HuH-7.5 (cell line): ENCODE measurements at places on chromosomes 11 and 22.

GRCh38 chr11:75554258-75555022 is 7.6 kb upstream of the SERPINH1 start:
- DNase-seq, result no peak

DNA sequence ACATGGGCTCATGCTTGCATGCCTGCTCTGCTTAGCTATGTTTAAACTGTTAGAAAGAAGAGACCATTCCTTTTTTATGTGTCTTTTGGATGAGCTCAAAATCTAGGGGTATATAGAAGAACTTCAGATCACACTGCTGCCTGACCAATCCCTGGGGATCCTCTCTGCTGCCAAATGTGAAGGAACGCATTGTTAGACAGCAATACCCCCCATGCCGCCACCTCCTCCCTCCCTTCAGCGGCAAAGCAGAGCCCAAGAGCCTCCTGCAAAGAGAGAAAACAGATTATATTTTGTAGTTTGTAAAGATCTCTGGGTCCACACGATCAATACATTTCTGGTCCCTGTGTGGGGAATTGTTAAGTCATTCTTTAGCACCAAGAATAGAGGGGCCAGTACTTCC is 677.6 kb downstream of the NTM start:
- no peak for DNase-seq

DNA sequence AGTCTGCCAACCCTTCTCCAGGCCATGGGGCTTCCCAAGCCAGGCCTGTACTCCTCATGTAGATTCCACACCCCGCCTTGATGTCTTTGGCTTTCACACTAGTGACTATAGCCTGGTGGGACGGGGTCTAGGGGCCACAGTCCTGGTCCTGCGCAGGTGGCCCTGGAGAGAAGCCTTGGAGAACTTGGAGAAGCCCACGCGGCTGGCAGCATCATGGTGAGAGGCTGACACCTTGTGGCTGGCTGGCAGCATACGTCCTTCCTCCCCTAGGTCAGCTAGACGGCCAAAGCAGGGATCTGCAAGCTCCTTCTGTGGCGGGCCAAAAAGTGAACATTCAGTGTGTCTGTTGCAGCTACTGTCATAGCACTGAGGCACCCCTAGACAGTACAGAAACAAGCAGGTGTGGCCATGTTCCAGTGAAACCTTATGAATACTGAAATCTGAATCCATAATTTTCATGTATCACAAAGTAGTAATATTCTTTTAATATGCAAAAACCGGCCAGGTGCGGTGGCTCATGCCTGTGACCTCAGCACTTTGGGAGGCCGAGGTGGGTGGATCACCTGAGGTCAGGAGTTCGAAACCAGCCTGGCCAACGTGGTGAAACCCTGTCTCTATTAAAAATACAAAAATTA is 42.0 kb downstream of the FAM83F start:
- peak; percentile 60 for DNase-seq

DNA sequence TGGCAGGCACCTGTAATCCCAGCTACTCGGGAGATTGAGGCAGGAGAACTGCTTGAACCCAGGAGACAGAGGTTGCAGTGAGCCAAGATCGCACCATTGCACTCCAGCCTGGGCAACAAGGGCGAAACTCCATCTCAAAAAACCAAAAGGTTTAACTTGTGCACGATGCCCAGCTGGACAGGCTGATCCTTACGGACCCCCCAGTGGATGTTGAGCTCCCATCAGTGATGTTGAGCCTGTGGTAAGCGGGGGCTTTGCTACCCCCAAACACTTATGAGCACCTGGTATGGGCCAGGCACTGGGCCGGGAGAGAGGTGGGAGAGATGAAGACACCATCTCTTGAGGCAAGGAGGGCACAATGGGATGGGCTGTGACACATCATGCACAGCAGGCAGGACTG is 7.4 kb upstream of the SERPIND1 start:
- DNase-seq, result no peak

DNA sequence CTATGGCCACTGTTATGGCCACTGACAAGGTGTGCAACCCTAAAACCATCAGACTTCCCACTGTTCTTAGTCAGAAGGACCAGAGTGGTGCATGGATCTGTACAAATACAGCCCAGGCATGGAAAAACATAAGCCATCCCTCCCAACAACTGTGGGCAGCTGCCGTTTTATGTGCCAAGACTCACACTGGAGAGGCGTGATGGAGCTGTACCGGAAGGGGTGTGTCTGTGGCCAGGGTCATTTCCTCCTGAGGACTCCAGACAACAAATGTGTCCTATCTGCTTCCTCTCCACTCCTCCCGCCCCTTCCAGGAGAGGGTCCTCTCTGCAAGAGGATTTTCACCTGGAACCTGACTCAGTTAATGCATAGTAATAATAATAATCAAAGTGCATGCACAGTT is 29.5 kb downstream of the KCNJ1 start:
- DNase-seq, result no peak

- DNase-seq, result no peak
Observed at GRCh38 chr11:80414181-80415165, 973.6 kb upstream of the TENM4 start.

DNA sequence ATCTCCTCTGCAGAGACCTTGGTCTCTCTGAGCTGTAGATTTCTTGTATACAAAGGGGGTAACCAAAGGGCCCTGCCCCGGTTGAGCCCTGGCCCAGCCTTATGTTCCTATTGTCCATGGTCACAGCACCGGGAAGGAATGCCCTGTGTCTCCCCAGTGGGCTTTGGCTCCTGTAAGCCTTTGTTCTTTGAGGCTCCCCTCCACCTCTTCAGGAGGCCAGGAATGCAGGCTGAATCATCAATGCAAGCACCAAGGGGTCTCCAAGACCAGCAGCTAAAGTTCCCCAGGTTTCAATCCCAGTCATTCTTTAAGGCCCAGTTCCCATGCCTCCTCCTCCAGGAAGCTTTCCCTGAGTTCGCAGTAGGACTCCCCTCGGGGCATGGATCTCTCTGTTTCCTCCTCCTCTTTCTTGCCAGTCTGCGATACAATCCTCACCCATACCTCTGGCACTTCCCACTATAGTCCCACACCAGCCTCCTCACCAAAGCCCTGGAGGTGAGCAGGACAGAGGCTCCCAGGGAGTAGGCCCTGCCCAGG is 29.2 kb upstream of the KLHL35 start:
- no peak for DNase-seq

DNA sequence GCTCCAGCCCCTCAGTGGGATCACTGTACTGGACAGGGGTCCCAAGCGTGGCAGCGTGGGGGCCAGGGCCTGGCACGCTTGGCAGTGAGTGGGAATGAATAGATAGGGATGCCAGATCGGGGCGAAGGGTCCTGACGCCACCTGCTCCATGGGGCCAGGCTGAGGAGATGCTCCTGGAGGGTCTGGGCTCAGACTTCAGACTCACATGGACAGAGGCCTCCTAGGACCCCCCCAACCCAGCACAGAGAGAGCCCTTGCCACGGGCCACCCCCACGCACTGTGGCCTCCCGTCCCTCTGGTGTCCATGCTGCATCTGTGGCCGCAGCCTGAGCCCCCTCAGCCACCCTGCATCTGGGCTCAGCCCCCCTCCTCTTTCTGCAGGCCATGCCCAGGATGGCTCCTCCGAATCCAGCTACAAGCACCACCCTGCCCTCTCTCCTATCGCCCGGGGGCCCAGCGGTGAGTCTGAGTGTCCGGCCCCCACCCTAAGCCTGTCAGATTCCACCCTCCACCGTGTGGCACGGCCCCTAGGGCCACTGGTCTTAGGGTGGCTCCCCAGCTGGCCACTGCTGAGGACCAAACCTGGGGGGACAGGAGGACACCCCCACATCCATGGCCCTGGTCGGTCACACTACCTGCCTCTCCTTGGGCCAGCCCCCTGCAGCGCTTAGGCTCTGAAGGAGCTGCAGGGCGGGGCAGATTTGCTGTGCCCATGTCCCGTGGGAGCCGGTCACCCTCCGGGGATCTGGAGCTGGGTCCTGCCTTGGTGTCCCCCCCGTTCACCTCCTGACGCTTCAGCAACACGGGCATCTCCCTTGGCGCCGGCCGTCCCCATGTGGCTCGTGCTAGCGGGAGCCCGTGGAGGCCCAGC is 2.7 kb downstream of the MUC5AC start:
- no peak for DNase-seq

- DNase-seq, result no peak
Observed at GRCh38 chr11:81596704-81597103, 1137.0 kb downstream of the FAM181B start.

DNA sequence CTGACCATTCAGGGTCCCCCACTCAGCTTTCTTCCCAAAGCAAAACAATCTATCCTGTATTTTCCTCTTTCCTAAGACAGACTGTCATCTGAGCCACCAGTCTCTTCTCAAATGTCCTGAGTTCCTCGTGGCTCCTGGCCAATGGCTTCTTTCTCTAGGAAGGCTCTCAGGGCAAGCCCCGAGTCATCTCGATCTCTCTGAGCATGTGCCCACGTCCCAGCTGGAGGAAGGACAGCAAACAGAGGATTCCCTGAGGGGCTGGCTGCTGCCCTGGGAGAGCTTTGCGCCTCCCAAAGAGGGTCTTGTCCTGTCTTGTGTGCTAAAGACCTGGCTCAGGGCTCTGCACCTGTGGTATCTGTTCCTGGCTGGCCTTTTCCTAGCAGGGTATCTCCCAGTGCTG is 8.3 kb downstream of the SLC37A2 start:
- DNase-seq, result no peak

- peak; percentile 73 for DNase-seq
Observed at GRCh38 chr22:46053563-46054090, 76.7 kb upstream of the WNT7B start.

DNA sequence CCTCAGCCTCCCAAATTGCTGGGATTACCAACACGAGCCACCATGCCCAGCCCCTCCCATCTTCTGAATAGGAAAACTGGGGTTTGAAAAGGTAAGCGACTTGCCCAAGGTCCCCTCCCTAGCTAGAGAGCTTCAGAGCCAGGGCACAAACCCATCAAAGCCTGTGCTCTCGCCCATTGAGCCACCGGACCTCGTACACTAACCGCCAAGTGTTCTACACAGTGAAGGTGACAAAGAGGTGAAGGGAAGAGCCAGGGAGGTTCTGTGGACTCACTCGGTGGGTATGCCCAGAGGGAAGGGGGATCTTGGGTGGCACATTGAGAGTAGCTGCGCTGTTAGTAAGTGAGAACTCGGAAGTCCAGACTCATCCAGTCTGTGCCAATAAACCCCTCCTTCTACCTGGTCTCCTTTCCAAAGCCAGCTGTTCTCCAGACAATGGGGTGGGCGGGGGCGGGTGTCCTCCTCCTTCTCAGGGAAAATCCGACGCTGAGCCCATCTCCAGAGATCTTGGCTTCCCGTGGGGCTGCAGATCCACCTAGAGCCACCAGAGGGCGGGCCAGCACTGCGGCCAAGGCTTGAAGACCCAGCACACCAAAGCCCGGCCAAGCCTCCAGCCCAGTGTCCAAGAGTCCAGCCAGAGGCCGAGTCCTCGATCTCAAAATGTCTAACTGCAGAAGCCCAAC is 3.2 kb upstream of the RTN4RL2 start:
- DNase-seq, result peak; percentile 98

GRCh38 chr11:1377231-1377780 is 12.4 kb upstream of the BRSK2 start:
- no peak for DNase-seq

DNA sequence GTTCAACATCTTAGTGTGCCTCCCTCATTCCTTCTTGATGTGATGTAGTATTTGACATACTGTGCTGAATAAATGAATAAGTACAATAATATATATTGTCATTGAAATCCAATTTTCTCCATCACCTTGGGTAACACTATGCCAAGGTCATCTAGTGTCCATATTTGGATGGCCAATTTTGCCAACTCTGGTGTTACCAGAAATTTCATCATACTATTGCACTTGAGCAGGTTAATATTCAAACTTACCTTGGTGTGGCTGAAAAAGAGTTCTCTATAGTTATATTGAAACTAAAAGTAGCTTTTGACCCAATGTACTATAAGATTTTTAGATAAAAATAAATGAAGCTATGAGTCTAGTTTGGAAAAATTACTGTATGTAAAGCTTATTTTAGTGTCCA is 98.2 kb upstream of the SLC6A5 start:
- DNase-seq, result no peak

- DNase-seq, result peak; percentile 82
Observed at GRCh38 chr11:73242251-73243092, 24.4 kb downstream of the P2RY2 start.

DNA sequence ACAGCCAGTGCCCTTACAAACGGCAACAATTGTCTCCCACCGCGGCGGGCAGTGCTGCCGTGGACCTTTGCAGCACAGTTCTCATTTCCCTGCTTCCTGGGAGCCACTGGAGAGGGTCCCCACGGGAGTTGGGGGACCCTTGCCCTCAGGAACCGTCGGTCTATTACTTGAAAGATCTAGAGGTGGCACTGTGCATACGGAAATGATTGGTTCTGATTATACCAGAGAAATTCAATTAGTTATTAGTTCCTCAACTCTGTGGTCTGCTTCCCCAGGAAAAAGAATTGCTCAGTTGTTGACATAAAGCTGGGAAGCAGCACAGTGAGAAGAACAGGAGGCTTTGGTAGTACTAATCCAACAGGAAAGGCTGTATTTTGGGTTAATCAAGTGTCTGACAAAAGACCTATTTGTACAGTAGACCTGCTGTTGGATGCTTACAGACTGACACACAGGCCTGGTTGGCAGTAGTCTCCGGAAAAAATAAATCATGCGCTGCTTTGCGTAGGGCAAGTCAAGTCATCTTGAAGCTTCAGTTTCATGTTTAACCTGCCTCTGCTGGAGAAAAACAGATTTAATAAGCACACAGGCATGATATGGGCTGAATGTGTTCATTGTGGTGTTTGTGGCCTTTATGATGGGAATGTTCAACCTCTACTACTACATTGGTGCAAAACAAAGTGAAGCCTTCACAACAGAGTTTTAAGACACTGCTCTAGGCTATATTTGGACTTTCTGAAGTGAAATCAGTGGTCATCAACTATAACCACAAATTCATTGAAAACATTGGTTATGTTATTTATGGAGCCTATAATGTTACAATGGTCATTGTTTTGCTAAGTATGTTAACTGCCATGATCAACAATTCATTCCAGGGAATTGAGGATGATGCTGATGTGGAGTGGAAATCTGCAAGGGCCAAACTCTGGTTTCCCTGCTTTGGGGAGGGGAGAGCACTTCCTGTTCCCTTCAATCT is 54.6 kb upstream of the SC5D start:
- no peak for DNase-seq

GRCh38 chr11:126739499-126740145 is 260.9 kb downstream of the KIRREL3 start:
- no peak for DNase-seq

DNA sequence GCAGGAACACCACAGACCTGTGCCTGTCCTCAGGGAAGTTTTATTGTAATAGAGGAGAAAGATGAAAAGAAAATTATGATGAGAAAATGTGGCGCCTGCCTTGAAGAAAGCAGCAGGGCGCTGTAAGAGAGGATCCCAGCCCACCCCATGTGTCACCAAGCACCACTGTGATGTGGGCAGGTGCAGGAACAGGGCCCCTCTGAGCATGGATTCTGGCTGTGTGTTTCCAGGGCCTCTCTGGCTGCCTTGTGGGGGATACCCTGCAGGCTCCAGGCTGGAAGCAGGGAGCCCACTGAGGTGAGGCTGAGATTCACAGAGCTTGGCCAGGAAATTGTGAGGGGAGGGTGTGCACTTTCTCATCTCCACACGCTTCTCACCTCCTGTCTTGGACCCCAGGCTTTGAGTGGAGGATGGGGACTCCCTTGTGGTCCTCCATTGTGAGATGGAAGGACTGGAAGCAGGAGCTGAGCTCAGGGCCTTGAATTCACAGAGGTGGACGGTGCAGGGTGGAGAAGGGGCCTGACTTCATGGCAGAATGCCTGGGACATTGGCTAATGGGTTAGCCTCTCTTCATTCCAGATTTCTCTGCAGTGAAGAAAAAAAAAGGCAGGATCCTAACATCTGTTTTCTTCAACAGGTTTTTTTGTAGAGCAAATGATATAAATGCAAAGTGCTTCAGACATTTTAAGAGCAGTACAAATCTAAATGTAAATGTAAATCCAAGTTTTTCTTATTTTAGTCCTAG is 246.6 kb upstream of the B3GAT1 start:
- no peak for DNase-seq
